ENCODE measurements at places on chromosomes 3 and 15.

DNA sequence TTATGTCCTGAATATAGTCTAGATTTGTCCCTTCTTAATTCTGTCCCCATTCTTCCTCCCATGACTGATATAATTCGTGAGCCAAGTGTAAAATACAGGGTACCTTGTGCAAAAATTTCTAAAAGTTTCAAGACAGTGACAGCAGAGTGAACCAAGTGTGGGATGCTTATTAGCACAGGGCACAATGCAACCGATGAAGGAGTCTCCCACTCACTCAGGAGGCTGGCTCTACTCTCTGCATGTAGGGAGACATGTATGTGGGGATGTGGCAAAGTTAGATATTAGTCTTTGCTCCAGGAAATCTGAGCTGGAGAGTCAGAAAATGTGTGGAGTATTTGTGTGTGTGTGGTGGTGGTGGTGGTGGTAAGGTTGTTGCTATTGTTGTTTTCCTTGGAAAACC lies 305.9 kb downstream of the CHL1 start:
- DNase-seq = no peak

DNA sequence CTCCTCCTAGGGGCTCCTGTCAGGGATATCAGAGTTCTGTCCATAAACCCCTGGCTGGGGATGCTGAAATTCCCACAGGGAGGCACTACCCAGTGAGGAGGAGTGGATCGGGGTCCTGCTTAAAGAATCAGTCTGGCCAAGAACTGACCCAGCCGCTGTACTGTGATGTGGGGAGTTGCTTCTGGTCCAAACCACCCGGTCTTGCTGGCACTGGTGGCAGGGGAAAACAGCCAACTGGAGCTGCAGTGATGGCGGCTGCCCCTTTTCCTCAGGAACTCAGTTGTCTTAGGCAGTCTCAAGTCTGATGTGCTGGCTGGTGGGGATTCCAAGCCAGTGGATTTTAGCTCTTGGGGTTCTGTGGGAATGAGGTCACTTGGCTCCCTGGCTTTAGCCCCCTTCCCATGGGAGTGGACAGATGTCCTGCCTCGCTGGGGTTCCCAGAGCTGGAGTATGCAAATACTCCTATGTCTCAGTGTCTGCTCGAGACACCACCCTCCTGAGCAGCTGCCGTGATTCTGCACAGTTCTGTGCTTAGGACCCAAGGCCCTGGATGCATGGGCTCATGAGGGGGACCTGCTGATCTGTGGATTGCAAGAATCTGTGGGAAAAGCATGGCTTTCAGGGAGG lies 97.1 kb downstream of the SLC25A26 start:
- no peak for DNase-seq

DNA sequence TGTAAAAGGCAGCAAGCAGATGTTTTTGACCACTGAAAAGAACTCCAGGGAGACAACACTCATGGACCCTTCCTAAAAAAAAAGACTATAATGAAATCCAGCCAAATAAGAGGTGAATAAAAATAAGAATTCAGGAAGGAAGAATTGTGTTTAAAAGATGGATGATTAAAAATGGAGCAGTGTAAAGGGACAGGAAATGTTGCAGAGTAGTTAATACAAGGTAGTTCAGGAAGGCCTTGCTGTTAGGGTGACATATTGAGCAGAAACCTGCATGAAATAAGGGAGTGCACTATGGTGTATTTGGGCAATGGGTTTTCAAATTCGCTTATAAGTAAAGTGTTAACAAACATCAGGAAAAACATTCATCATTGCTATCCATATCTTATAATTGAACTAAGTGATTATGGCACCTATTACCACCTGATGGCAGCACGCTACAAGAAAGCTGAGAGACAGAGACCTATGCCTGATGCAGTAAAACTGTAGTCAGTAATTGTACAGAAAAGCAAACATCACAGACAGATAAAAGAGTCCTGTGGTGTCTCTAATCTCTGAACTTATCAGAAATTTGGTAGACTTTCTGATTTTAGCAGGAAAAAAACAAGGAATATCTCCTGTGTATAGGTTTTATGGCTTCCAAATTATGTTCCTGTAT lies 5.8 kb upstream of the DBR1 start:
- peak; percentile 84 for DNase-seq

DNA sequence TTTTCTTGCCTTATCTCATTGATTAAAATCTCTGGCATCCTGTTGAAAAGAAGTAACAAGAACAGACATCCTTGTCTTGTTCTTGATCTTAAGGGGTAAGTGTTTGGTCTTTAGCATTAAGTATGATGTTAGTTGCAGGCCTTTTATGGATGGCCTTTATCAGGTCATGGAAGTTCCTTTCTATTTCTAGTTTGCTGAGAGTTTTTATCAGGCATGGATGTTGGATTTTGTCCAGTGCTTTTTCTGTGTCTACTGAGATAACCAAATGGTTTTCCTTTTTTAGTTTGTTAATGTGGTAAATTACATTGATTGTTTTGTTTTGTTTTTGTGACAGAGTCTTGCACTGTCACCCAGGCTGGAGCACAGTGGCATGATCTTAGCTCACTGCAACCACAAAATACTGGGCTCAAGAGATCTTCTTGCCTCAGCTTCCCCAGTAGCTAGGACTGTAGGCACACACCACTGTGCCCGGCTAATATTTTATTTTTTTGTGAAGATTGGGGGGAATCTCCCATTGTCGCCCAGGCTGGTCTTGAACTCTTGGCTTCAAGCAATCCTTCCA lies 26.3 kb downstream of the MRAS start:
- no peak for DNase-seq

- no peak for DNase-seq
These were observed 475.2 kb upstream of the IL12A start for GRCh38 chr3:159513444-159513843.

DNA sequence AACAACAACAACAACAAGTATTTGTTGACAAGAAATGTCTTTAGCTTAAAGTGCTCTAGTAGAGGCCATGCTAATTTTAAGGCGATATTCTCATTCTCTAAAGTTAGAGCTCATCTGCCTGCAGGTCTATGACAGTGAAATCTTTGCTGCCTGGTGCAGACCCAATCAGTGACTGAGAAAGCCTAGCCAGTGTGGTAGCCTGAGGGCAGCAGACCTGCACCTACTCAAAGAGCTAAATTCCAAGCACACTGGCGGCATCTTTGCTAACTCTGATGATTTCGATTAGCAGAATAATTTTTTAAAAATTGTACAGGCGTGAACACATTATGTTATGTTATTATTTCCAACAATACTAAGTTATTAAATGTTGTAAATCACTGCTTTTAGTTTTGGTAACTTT lies 228.8 kb upstream of the RGMA start:
- DNase-seq = no peak

DNA sequence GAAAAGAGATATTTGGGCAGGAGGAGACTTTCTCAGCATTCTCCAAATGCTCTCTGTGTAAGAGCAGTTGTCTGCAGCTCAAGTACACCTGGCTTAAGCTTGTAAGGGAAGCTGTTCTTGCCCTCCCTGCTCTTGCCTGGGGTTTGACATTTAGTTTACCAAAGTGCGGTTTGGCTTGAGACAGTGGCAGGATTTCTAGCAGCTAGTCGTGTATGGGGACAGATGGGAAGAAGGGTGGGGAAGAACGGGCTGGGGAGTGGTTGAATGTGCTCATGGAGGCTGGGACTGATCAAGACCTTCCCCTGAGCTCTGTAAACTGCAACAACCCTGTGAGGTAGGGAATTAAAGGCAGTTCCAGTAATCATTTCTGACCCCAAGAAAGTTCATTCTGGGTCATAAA lies 39.8 kb downstream of the SQOR start:
- DNase-seq = no peak

- DNase-seq = no peak
These were observed 57.7 kb downstream of the DNAJB8 start for GRCh38 chr3:128408693-128409623.

DNA sequence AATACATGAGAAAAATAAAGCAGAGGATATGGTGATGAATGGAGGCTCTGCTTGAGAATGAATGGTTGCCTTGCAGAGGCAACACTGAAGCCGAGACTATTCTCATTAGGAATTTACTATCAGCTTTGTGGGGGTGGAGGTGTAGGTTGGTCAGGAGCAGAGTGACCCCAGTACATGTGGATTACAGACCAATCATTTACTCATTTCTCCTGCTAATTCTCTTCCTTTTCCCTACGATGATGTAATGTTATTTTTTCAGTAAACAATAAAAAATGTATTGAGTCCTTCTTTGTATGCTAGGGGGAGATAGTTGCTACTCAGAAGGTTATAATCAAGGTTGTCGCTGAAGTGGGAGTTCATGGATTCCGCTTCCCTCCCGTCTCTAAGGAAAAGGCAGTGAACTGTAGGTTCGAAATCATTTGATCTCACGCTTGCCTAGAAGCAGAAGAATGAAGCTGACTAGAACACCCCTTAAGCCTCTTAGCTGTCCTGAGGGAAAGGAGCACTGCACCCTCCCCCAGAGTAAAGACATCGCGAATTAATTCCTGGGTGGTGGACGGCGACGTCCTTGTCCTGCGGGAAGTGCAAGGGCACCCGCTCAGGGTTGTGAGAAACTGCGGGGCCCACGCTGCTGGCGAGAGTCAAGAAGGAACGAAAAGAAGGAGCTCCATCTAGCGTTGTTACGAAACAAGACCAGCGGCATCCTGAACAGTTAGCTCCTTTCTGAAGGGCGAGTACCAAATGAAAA lies 213.2 kb upstream of the PFN2 start:
- DNase-seq = peak; percentile 91

GRCh38 chr3:178083906-178084866 lies 452.1 kb upstream of the KCNMB2 start:
- DNase-seq = peak; percentile 82

DNA sequence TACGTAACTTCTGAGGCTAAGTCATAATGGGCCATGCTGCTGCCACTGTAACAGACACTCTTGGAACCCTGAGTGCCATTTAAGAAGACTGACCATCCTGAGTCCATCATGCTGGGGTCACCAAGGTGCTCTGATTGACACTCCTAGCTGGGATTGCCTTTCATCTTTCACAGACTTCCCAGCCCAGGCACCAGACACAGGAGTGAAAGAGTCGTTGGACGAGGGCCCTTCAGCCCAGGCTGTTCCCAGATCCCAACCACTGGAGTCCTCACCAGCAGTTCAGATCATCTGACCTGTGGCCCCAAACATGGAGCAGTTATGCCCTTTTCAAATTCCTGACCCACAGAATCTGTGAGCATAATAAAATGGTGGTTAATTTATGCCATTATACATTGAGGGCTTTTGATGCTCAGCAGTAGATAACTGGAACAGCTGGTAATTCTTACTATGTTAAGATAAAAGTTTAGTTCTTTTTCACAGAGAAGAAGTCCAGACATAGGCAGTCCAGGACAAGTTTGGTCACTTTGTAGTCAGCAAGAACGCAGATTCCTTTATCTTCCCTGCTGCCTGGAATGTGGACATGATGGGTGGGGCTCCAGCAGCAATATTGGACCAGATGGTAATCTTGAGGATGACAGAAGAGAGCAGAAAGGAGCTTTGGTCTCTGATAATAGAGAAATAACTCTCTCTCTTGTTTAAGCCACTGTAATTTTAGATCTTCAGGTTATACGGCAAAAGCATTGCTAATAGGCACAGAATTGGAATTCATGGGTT lies 7.3 kb upstream of the EHD4 start:
- no peak for DNase-seq

DNA sequence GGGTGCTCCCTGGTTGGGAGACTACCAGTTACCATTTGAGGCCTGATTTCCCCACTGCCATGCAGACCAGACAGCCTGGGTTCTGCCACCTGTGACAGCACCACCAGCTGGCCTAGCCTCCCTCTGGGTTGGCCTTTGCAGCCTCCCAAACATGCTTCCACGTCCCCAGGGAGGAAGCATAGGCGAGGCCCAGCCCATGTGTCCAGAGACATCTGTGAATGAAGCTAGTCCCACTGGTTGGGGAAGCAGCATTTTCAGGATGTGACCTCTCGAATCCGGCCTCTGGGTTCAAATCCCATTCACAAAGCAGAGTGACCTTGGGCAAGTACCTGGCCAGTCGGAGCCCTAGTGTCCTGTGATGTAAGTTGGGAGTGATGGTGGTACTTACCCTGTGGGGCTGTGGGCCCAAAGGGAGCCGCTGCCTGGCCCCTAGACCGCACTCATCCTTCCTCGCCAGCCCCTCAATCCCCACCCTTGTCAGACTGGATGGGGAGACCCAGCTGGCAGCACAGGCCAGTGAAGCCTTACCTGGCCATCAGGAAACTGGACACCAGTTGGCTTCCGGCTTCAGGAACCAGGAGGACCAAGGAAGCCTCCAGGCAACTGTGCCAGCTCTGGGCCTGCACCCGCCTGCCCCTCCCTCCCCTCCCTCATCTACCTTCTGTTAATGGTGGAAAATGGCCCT lies 6.0 kb downstream of the KLF15 start:
- no peak for DNase-seq

- DNase-seq = no peak
These were observed 887.8 kb downstream of the IGSF11 start for GRCh38 chr3:118146658-118147375.

GRCh38 chr3:154044671-154045070 lies 76.5 kb upstream of the ARHGEF26 start:
- DNase-seq = no peak

DNA sequence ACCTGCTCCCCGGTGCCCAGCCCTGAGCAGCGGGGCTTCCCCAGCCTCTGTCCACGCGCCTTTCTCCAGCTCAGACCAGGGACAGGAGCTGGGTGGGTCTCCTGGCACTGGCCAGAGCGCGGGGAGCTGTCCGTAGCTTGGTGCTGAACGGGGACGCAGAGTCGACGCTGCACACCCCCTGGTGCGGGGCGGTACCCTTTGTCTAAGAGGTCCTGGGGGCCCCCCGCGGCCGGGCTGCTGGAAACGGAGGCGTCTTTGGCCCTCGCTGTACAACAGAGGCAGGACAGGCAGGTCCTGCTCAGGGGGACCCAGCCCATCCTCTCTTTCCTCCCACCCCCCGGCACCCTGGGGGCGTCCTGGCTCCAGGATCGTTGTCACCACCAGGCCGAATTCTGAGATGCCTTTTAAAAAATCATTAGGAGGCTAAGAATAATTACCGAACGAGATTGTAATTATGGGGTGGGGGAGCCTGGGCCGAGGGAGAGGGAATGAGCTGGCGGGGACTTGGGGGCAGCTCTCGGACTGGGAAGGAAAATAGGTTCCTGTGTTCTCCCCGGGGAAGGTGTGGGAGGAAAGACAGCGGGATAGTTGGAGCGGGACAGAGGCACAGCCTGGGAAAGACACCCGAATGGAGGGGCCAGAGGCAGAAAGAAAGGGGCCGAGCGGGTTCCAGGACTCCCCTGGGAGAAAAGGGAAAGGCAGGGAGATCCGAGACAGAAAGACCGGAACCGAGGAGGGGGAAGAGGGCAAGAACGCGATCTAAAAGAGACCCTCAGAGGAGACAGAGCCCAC lies 4.1 kb upstream of the SKOR1 start:
- no peak for DNase-seq
